ENCODE measurements at places on chromosomes 1 and 21. TPM values are rescaled to one million over a fixed set of nuclear protein-coding genes. Genes with fewer than 3 reads are reported as not detected.

- no peak for DNase-seq
Measured at GRCh38 chr1:7040969-7041695, 255.9 kb downstream of the CAMTA1 start.

Gene CDK11B
- total RNA-seq, result 13.2 TPM

DNA sequence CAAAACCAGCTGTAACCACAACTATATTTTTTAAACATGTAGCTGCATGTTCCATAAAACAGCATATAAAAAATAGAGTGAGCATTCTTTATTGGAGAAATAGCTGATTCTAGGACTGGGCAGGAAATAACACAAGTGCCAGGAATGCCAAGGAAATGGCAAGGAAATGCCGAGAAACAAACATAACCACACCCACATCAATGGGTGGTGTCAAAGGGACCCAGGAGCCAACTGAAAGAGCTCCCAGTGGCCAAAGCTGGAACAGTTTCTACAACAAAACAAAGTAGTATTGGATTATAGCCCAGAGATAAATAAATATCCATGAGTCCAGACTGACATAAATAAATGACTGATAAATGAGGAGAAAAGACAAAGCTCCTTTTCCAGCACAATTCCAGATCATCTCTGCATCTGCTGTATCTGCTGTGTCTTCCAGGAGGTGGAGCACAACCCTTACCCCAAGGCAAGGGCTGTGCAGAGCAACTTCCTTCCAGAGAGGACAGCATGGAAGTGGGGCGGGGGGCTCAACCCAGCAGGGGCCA, 28.1 kb downstream of the ADARB1 start:
- peak; percentile 82 for DNase-seq

Gene SPSB1
- 19.6 TPM for total RNA-seq

DNA sequence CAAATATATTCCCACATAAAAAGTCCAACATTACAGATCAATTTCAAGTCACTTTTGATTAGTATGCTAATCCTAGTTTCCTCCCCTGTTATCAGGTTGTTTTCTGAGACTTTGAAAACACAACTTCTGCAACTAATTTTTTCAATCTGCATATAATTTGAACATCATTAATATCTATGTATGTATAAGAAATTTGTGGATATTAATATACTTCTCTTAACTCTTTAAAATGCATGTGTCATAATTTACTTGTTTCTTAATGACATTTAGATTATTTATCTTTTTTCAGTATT, 48.6 kb downstream of the EXO1 start:
- DNase-seq, result no peak

Gene HSPB7
- total RNA-seq, result not detected

- no peak for DNase-seq
Measured at GRCh38 chr1:244388961-244389360, 62.7 kb downstream of the ADSS2 start.

Gene A3GALT2
- not detected for total RNA-seq

Gene SEC16B
- total RNA-seq, result 4.4 TPM

DNA sequence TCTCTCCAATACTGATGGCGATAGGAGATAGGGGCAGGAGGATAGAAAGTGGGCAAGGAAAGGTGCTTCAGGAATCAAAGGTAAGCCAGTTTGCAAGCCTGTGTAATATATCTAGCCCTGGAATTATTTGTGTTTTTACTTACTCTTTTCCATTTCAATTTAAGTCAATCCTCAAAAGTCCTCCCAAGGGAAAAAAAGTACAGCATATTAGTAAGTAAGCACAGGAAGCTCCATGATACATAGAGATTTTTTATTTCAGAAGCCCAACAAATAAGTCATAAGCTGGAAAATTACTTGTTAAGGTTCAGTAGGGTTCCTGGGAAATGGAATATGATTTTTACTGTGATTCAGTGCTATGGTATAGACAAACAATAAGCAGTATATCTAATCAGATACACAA, 337.7 kb upstream of the DUSP10 start:
- DNase-seq, result no peak

All from dermis blood vessel endothelial cell (primary cell).